ENCODE measurements at places on chromosomes 5 and 9. TPM values are rescaled to one million over a fixed set of nuclear protein-coding genes. Genes with fewer than 3 reads are reported as not detected.

- DNase-seq = no peak
Observed at GRCh38 chr9:86301686-86302085, 19.3 kb upstream of the ISCA1 start.

The IFNE gene
- not detected for total RNA-seq

GRCh38 chr9:93945400-93946337 lies 9.5 kb downstream of the BARX1 start:
- DNase-seq = no peak

The NEUROG1 gene
- not detected for total RNA-seq

- DNase-seq = peak; percentile 43
Observed at GRCh38 chr9:99023831-99024230, 80.1 kb downstream of the COL15A1 start.

- DNase-seq = no peak
Observed at GRCh38 chr5:1719860-1720259, 79.8 kb downstream of the MRPL36 start.

- no peak for DNase-seq
Observed at GRCh38 chr9:90724880-90725279, 76.7 kb upstream of the SYK start.

DNA sequence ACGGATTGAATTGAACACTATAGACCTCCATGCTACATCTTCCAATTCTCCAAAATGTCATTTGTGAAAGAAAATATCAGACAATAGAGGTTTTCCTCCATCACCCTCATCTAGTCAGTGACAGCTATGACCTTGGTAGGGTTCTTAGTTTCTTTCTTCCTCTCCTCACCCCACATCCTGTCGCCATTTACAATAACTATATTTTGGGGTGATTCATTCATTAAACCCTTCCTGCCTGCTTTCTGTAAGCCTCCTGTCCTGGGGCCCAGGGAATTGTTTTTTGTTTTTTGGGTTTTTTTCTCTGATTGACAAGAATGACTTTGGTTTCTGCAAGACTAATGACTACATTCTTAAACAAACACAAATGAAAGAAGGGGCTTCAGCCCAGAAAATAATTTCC lies 82.6 kb downstream of the PRELID2 start:
- no peak for DNase-seq

DNA sequence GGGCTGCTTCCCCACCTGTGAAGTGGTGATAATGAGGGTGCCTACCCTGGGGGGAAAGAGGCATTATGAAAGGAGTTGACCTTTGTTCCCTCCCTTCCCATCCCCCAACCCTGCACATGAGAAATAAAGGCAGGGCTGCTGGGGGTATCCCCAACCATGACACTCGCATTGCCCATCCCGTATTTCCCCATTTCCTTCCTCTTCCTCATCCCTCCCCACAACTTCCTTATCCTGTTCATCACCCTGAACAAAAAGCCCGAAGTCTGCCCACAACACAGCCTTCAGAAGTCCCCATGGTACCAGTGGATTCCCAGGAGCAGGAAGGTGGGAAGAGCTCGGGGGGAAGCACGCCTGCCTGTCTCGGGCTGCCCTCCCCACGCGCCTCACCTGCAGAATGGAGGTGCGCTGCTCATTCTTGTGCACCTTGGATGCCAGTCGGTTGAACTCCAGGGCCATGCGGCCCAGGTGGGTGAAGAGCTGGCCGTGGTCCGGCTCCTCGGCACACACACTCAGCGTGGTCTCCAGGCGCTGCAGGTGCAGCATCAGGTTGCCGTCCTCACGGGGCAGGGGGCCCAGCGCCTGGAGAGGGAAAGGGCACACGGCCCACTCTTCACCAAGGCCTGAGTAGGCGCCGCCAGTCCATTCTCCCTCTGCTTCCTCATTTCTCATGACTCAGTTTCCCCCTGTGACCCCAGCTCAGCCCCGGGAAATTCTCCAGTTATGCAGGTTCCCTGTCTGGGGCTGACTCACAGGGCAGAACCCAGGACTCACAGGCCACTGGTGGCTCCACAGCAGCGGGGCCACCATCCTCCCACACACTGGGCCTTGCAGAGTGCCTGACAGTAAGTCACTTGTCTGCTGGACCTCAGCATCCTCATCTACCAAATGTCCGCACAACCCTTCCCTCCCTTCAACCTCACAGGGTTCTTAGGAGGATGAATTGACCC lies 24.2 kb downstream of the TNIP1 start:
- no peak for DNase-seq

The OBP2B gene
- not detected for total RNA-seq

GRCh38 chr5:166909926-166910325 lies 1381.5 kb upstream of the WWC1 start:
- DNase-seq = no peak

- no peak for DNase-seq
Observed at GRCh38 chr5:81773574-81773973, 22.7 kb upstream of the SSBP2 start.

GRCh38 chr5:103262422-103262871 lies 3.9 kb downstream of the MACIR start:
- no peak for DNase-seq

DNA sequence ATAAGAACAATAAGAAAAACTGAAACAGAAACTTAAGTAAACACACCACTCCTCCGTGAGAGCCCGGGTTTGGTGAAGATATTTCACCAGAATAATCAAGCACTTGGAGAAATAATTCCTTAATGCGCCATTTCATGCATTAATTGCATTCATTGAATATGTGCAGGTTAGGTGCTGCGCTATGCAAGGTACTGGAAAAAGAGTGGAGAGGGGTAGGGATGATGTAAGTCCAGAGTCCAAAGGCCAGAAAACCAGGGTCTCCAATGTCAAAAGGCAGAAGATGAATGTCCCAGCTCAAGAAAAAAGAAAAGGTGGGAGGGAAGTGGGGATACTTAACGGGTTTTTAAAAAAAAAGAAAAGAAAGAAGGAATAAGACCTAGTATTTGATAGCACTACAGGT lies 669 bp upstream of the ZFP37 start:
- DNase-seq = no peak

The PCAT7 gene
- not detected for total RNA-seq

All from body of pancreas (tissue), 4 donors.